ENCODE measurements at places on chromosomes 2 and 18.

GRCh38 chr2:215791481-215791937 is 221.8 kb downstream of the MREG start:
- DNase-seq: no peak

DNA sequence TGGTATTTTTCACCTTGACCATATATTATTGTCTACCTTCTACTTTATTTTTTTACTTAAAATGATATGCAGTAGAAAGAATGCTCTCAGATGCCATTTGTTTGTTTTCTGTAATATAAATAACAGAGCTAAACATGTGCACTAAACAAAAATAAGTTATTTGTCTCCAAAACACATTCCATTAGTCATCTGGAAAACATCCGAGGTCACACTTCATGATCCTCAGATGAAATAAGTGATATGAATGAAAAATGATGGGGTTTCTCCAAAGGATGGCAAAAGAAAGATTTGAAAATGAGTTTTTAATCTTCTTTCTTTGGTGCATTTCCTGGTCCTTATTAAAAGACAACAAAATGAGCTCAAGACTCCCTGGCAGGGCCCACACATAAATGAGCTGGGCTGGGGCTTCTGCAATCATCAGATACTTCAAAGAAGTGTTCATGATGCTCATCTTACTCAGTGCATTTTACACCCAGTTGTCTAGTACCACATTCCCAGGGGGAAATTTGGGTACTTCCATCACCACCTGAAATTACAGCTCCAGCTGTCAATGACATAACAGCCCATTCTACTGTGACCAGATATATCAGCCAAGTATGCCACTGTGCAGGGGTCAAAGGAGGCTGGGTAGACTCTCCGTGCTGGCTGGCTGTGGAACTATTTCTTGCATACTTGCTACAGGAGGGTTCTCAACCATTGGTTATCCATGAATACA is 283.5 kb downstream of the PID1 start:
- no peak for DNase-seq

DNA sequence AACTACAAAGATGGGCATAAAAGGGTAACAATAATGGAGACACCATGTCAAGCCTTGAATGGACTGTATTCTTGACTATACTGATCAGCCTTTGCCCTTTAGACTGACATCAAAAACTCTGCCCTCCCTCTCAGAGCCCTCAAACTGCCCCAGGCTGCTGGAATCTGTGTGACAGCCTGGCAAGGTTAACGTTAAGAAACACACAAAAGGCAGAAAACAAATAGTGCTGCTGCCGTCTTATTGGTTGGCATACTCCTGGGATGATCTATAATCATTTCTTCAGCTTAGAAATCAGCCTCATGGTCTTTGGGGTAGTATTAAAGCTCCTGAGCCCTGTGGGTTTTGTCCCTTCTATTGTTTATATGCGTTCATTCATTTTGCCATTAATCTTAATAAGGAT is 338.0 kb downstream of the DCC start:
- no peak for DNase-seq

DNA sequence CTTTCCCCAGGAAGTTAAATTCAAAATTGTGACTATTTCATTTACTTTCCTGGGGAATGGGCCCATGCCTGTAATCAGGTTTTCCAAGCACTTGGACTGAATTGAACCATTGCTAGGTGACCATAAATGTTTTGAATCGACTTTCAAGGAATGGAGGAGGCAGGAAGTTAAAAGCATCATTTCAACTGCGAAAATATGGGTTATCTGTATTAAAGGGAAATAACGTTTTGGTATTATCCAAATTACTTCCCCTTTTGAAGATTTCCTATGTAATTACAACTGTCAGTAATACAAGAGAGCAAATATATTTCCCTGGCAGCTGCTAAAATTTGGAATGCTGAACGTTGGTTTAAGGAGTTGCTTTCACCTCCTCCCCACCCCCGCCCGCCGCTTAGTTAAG is 19.0 kb downstream of the PNO1 start:
- no peak for DNase-seq

DNA sequence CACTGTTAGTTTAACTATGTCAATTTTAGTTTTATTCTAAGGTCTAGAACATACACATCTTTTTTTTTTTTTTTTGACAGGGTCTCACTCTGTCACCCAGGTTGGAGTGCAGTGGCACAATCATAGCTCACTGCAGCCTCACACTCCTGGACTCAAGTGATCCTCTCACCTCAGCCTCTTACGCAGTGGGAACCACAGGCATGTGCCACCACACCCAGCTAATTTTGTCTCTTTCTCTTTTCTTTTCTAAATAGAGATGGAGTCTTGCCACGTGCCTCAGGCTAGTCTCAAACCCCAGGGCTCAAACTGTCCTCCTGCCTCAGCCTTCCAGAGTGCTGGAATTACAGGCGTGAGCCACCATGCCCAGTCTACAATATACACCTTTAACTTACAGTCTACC is 69.5 kb upstream of the CHRNA1 start:
- no peak for DNase-seq

DNA sequence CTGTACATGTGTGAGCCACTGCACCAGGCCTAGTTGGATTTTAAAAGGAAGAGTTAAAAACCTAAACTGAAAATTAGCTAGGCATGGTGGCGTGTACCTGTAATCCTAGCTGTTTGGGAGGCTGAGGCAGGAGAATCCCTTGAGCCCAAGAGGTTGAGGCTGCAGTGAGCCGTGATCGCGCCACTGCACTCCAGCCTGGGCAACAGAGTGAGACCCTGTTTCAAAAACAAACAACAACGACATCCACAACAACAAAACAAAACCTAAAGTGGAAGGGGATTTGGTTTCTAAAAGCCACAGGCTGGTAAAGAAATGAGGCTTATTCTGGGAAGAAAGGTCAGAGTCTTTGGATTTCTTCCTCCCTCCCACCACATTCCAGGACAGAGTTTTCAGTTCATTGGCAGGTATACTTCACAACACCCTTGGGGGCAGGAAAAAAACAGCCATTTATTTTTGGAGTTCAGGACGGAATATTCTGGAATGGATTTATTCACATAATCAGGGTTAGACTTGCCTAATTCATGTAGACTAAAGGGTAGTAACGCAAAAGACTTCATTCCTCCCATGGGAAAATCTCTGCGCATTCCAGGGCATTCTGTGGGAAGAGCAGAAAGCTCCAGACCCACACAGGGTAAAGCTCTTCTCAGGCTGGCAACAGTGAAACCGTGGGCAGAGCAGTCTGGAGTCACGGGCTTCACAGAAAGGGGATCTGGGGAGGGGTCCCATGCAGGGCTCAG is 34.9 kb downstream of the TEX44 start:
- no peak for DNase-seq

- DNase-seq: no peak
Observed at GRCh38 chr2:207901401-207901800, 123.9 kb downstream of the PLEKHM3 start.

GRCh38 chr2:64537991-64538390 is 13.9 kb downstream of the AFTPH start:
- no peak for DNase-seq

DNA sequence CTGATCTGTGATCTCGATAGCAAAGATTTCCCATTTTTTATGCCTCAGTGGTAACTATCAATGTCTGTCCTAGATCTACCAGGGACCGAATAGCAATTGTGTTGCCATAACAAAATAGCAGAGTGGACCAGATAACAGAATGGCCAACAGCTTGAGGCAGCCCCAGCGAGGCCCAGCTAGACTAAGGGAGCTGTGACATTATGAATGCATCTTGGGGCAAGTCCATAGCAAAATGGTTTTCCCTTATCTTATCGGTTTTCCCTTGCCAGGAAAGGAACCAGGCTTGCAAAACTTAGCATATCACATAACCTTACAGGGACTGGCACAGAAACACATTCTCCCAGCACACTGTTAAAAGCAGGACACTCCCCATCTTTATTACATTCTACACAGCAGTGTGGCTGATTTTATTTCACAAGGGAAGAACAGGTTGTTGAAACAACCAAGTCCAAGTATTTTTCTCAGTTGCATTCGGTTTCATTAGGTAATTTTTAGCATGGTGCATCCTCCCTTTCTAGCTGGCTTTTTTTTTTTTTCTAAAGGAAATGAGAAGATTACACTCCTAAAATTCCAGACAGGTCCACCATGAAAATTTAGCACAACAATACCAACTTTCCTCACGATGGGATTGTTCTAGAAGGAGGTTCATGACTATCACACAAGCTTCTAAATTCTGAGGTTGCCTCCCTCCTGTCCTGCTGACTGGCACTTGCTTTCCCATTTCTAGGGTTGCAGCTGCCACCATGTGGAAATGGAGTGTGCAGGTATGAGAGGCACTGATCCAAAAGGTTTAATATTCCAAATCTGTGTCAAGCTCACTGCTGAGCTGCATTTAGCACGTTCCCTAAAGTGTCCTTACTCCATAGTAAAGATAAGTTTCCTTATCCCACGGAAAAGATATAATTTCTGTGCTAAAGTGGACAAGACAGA is 97.0 kb upstream of the SLC35G4 start:
- no peak for DNase-seq

DNA sequence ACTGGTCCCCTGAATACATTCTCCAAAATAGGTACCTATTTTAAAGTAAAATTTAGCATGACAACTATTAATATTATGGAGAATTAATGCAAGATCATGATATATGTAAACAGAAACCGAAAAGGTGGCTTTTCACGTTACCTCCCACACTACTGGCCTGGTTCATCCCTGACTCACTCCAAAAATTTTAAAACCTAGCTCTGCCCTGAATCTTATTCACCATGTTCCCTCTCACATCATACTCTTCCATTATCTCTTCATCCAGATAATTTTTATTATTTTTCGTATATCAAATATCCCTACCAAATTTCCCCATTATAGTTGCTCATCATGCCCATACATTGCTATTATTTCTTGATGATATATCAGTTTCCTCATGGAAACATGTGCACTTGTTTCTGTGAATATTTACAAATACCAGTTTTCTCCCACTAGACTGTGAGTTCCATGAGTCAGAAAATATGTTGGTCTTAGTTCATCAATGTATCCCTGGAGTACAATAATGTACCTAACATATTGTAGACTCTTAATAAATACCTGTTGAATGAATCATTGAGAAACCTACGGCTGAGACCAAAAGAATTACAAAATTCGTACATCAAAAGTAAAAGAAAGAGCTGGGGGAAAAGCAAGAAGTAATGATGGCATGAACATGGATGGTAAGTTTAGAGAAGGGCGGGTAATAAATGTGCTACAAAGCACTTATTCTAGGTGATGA is 360.1 kb upstream of the CHAC2 start:
- DNase-seq: no peak

GRCh38 chr2:157722580-157723234 is 94.0 kb upstream of the ACVR1C start:
- no peak for DNase-seq

- DNase-seq: no peak
Observed at GRCh38 chr18:62610701-62611411, 88.0 kb downstream of the ZCCHC2 start.

DNA sequence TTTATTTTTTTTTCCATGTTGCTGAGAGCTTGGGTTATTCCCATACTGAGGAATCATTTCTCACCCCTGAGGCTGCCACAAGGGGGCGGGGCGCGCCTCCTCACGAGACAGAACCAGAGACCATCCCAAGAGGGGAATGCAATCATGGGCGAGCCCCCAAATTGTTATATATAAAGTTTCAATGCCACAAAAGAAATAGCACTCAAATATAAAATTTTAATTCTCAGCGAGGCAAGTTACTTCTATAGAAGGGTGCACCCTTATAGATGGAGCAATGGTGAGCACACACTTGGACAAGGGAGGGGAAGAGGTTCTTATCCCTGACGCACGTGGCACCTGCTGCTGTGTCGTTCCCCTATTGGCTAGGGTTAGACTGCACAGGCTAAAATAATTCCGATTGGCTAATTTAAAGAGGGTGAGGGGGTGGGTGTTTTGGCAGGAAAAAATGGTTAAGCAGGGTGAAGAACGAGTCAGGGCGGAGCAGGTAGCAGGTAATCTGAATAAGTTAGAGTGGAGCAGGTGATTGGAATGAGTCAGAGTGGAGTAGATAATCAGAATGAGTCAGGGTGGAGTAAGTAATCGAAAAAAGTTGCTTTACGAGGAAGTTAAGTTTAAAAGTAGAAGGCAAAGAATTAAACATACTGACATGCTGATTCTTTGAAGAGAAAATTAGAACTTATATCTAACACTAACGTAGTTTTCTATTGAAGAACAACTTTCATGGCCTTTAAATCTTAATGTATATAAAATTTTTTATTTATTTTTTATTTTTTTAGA is 177.5 kb downstream of the MTCL1 start:
- DNase-seq: no peak

DNA sequence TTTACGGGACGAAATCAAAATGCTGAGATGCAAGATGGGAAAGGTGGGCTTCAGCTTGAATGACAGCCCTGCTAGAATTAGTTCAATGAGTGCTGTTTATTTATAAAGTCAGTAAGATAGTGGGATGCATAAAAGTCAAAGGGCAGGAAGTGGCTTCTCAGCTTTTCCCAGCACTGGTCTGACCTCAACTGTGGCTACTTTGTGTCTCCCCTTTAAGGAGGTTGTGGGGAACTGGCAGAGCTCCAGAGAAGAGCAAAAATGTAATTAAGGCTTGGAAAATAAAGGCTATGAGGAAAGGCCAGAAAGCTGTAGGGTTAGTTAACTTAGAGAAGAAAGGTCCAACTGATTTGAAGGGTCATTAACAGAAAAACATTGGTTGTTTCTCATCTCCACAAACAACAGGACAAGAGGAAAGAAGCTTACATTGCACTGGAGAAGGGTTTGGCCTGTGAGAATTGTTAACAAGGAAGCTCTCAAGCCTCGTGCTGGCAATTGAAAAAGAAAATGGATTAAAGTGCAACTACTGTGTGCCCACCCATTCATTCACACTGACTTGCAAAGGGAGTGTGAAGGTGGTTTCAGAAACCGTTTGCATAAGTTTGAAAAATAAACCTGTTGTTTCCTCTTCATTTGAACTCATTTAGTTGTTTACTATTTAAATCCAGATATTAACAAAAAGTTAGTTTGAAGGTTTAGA is 68.8 kb upstream of the CD28 start:
- DNase-seq: no peak

- DNase-seq: no peak
Observed at GRCh38 chr2:238631491-238632180, 204.9 kb downstream of the ASB1 start.

DNA sequence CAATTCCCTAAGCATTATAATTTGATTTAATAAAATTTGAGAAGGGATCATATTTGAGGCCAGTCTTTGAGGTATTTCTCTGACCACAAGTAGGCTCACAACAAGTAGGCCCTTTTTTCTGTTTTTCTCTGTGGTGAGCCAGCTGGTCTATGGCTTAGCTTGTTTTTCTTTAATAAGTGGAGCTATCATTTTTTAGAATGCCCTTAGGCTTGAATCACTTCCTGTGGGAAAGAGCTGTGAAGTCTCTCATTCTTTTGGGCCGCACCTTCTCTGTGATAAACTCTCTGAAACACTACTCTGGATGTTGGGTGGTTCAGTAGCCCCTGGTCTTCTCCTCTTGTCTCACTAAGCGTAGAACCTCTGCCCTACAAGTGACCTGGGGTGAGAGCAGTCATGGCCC is 235.9 kb downstream of the SUCLG1 start:
- no peak for DNase-seq

DNA sequence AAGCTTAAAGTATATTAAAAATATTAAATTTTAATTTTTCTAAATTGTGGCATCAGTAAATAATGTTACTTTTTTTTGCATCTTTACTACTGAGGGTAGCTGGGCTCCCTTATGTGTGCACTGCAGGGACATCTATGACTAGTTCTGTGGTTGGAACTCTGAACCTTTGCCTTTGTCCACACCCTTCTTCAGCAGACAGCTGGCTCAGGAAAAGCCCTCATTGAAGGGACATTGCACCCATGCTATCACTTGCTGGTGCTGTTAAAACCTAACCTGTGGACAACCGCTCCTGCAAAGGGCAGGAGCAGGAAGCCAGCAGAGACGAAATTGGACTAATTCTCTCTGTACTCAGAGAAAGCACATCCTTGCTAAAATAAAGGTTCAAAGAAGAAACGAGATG is 30.1 kb downstream of the MOCOS start:
- DNase-seq: no peak
